Bronchial smooth muscle cell (primary cell): ENCODE measurements at places on chromosomes 7 and 10. TPM values are rescaled to one million over a fixed set of nuclear protein-coding genes. Genes with fewer than 3 reads are reported as not detected.

Gene NYAP1
- 2.0 and 2.4 TPM in 2 replicates for total RNA-seq

Gene AVL9
- 17.1 and 23.0 TPM in 2 replicates for total RNA-seq

Gene COL13A1
- 9.3 and 16.9 TPM in 2 replicates for total RNA-seq

Gene FRMPD2
- under 0.01 TPM in 1 of 2 replicates, not detected in the other for total RNA-seq

Gene VAX1
- total RNA-seq: not detected in 2 replicates

Gene VDAC2
- total RNA-seq: 85.5 and 98.0 TPM in 2 replicates

Gene CXCL12
- total RNA-seq: 54.7 and 125 TPM in 2 replicates

Gene GJC3
- total RNA-seq: not detected in 2 replicates

Gene AZGP1
- not detected in 2 replicates for total RNA-seq
